Stimulated activated CD4-positive, alpha-beta T cell treated with anti-CD3 and anti-CD28 coated beads, Interleukin-15, amount 100 ng/mL, for 1 hour (primary cell): ENCODE measurements at places on chromosomes 6 and 20.

DNA sequence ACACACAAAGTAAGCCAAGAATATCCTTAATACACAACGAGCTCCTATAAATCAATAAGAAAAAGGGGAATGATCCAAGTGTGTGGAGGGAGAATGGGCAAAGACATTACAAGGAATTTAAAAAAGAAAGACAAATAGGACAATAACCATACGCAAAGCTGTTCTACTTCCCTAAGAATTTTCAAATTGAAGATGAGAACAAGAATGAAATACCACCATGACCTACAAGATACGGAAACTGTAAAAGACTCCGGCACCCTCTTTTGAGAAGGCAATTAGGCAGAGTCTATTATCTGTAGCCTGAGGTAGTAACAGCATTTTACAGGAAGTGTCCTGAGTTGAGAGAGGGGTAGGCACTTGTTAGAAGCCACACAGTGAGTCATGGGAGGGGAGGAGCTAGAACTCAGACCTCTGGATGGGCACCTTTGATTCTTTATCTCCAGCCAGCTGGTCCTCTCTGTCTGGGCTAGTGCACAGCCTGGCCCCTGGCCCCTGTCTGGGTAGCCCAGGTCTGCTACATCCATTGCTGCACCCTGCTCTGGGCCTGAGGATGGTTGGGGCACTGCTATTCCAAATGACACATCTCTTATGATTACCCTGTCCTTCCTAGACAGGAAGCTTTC lies 15.3 kb downstream of the RSPO4 start:
- no peak for DNase-seq

DNA sequence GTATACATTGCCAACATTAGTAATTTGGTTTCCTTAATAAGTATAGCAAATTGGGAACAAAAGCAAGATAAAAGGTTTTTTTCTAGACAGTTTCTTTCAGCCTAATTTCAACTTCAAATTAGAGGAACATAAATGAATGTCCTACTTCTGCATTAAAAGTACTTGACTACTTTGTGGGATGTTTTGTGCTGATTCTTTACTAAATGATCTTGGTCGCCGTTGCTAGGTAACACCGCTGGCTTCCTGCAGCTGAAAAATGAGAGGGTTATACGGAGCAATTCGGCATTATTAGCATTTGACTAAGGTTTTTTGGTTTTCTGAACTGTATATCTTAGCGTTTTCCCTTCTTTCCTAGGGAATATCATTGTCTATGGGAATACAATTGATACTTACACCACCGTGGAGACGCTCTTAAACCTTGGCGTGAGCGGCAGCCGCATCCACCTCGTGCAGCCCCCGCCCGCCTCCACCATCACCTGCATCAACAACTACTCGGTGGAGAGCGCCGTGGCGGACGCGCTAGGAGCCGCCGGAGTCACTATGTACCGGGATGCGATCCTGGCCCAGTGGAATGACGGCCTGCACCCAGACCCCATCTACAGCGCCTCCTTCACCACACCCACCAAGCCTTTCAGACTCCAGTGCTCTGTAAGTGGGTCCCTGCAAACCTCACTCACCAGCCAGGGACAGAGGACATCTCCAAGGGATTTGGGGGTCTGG lies 90.9 kb upstream of the INSM1 start:
- DNase-seq, result no peak

DNA sequence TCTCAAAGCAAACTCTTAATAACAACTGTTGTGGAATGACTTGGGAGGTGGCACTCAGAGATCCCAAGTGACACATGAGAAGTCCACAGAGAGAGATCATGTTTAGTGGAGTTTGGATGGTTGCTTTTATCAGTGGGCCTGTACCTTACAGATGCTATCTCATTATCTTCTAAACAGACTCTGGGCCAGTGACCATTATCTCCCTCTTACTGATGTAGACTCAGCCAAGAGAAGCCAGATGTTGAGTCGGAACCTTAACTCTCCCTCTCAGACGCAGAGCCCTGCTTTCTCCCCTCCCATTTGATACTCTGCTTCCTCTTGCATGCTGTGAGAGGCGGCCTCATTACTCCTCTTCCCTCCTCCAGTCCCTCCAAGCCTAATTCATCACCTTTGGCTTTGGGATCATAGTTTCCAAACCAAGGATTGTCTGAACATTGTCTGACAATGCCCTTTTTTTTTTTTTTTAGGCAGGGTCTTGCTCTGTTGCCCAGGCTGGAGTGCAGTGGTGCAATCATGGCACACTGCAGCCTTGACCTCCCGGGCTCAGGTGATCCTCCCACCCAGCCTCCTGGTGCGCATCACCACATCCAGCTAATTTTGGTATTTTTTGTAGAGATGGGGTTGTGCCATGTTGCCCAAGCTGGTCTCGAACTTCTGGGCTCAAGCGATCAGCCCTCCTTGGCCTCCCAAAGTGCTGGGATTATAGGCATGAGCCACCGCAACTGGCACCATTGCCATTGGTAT lies 4.5 kb upstream of the DDR1 start:
- no peak for DNase-seq

GRCh38 chr6:53728570-53729194 lies 63.1 kb upstream of the KLHL31 start:
- DNase-seq, result no peak
